CD4-positive, alpha-beta T cell treated with Interleukin-6 at 100 ng/mL for 8 hours (primary cell): ENCODE measurements at places on chromosomes 11 and 22.

GRCh38 chr11:125662689-125663088, 18.0 kb downstream of the ACRV1 start:
- no peak for DNase-seq

DNA sequence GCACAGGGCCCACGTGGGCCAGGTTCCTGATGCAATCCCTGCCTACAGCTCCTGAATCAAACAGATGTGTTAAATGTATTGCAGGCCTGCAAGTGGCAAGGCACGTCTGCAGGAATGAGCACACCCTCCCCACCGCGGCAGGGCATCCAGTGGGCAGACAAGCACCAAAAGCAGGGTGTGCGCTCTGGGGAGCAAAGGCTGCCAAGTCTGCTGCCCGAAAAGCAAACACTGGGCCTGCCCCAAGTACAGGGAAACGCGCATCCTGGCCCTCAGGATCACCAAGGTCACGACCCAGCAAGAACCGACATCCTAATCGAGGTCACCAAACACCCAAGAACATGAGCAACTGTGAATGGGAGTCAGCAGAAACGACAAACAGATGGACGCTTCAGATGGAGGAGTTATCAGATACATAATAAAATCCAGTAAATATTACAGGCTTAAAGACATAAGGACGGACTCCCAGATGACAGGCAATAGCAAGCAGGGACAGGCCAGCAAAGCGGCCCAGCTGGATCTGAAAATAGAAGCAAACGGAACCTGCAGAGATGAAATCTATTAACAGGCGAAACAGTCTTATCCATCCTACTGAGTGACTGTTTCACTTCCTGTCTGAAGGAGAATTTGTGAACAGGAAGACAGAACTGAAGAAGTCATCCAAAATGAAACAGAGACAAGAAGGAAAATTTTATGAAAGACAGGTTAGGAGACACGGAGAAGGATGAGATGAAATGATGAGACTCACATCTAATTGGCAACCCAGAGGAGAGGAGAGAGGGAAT, 26.7 kb downstream of the CARS1 start:
- DNase-seq, result no peak

DNA sequence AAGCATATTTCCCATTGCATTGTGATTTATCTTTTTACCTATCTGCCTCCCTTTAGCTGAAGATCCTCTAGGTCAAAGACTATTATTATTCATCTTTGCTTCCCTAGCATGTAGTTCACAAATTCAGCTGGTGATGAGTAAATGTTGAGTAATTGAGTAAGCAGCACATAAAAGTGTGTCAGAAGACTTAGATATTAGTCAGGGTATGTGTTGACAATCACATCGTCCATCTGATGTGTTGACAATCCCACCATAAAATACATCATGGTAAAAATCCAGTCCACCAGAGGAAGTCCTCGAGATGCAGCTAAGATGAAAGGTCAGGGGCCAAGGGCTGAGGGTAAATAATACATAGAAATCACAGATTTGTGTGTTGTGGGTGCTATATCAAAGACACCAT, 22.9 kb upstream of the ABTB2 start:
- no peak for DNase-seq

DNA sequence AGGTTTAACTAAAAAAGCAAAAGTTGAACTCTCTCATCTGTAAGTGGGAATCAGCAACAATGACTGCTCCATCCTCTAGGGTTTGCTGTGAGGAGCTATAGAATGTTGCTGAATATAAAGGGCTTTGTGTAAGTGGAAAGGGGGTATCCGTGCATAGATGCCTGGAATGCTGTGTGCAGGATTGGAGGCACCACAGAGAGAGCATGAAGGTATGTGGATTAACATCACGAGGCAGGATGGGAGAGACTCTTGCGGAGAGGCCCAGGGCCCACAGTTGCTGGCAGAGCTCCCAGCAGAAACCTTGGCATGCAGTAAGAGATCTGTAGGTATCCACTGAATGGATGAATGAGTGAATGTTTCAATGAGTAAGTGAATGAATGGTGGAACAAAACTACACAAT, 298.7 kb upstream of the DDI1 start:
- no peak for DNase-seq

DNA sequence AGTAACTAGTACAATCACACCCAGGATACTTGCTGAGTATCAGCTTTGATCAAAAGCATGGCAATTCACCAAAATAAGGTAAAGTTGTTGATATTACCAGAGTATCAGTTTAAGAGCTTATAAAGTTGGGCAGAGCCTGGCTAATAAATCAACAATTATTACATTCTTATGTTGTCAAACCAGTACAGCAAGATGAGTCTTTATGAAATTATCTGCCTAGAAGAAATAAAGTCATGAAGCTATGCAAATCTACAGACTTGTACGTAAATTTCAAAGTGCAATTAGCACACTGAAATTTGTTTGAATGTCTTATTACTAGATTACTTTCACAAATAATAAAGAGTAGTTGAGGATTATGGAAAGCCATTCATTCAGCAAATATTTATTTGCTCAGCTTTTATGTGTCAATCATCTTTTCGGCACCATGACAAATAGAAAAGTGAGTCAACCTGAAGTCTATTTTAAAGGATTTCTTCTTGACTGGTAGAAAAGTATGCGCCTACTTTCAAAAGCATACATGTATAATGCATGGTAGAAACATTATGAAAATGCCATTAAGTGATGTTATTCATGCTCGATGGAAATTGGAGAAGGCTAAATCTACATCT, 5.0 kb upstream of the ANO3 start:
- DNase-seq, result no peak

- DNase-seq, result peak; percentile 71
These were observed 35.0 kb upstream of the JAM3 start for GRCh38 chr11:134033696-134034491.

- no peak for DNase-seq
These were observed 5.6 kb upstream of the SCGB2A1 start for GRCh38 chr11:62202910-62203309.

GRCh38 chr11:36119300-36119699, 169.9 kb downstream of the COMMD9 start:
- no peak for DNase-seq

DNA sequence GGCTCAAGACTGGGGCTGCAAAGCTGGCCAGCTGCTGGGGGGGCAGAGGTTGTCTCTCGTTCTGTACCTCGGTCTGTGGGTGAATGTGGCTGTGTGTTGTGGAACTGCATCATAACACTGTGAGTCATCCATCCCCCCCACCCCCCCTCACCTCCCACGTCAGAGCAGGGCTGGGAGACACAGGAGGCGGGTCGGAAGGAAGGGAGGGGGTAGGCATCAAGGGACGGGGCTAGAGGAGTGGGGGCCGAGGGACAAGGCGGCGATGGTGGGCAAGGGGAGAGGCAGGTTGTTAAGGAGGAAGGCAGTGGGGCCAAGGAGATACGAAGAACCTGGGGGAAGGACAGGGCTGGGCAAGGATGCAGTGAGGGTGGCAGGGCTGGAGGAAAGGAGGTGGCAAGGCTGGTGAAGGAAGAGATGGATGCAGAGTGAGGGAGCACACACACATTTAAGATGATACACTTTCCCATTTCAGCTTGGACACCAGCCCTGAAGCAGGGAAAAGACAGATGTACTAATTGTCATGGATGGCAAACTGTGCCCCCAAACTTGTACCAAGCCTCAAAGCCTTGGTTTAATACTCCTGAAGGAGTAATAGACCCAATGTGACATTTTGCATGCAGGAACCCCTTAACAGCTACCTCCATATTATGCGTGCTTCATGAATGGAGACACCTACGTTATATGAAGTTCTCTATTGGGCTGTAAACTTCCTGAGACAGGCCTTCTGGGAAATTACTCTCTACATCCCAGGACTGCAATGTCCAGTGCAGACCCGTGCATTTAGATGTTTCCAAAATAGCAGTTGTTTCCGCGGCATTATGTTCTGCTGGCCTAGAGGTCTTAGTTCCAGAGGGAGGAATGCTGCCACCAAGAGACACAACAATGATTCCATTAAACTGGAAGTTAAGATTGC, at the start of gene YPEL4:
YPEL4 (minus strand) TSS at position 87 of the 913 bp plus-strand sequence. CDS start 2,805 bp downstream, outside the sequence.
- DNase-seq, result peak; percentile 85

- no peak for DNase-seq
These were observed 192.6 kb upstream of the NAV2 start for GRCh38 chr11:19519912-19520641.

DNA sequence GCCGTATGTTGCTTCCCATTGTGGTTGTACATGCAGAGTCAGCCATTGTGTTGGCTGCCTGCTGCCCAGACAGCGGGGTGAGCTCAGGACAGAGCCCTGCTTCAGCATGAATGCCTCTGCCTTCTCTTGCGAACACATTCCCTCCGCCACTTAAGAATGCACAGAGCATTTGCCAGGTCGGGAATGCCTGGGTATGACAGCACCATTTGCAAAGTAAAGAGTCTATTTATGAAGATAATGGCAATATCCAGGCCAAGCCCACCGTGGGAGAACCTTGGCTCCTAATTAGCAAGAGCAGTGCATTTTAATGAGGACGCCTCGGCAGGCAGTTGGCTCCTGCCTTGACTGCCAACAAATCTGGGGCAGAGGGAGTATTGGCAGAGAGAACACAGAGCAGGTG, 62.5 kb upstream of the SORL1 start:
- DNase-seq, result no peak
